Neural crest cell (in vitro differentiated cells): ENCODE measurements at places on chromosomes 11 and 22. TPM values are rescaled to one million over a fixed set of nuclear protein-coding genes. Genes with fewer than 3 reads are reported as not detected.

- DNase-seq = no peak
These were observed 598.8 kb downstream of the NTM start for GRCh38 chr11:131969261-131969660.

GRCh38 chr11:69416143-69416515 lies 65.3 kb upstream of the LINC01488 start:
- no peak for DNase-seq

SNX32 gene
- 1.9 and 2.4 TPM in 2 replicates for total RNA-seq

SLC7A4 gene
- 0.26 and 0.43 TPM in 2 replicates for total RNA-seq

FOLH1 gene
- total RNA-seq = not detected in 2 replicates

SPDYC gene
- not detected in 2 replicates for total RNA-seq
